ENCODE measurements at places on chromosomes 13 and 19. TPM values are rescaled to one million over a fixed set of nuclear protein-coding genes. Genes with fewer than 3 reads are reported as not detected.
A peak's percentile ranks its signal among the peaks of the same experiment; 100 is the strongest.

GRCh38 chr19:14661372-14661924, 13.2 kb downstream of the ADGRE3 start:
- H3K27ac ChIP-seq = no peak overlapping the region
- H3K27me3 ChIP-seq = no peaks in the 10 kb centered on the region
- H3K36me3 ChIP-seq = no peaks in the 10 kb centered on the region
- H3K4me1 ChIP-seq = no peaks in the 10 kb centered on the region
- H3K4me3 ChIP-seq = no peak overlapping the region

DNA sequence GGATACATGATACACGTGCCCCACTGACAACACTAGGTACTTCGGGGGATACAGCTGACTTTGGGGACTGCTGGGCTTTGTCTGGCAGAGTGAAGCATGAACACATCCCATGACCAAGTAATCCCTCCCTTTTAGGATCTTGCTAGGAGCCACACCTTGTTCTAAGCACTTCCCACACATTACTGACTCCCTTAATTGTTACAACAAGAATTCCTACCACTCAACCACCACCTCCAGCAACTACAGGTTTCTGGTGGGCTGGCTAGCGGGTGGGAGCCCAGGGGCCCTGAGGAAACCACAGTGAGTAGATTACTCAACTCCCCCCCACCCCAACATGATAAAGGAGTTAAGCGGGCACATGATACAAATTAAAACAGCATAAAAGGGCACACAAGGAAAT, 7.2 kb upstream of the SLC35E1 start:
- DNase-seq = no peak
- peaks cover 18% of the 10 kb centered on the region for H3K36me3 ChIP-seq
- no peak overlapping the region for H3K4me3 ChIP-seq
- peaks cover 9% of the 10 kb centered on the region for H3K4me1 ChIP-seq
- no peaks in the 10 kb centered on the region for H3K27me3 ChIP-seq
- H3K27ac ChIP-seq = no peak overlapping the region

- no peak for DNase-seq
- no peaks in the 10 kb centered on the region for H3K36me3 ChIP-seq
- no peak overlapping the region for H3K27ac ChIP-seq
- no peak overlapping the region for H3K4me3 ChIP-seq
Measured at GRCh38 chr19:1841209-1841924, 6.9 kb downstream of the REXO1 start.

- peak; percentile 77 for DNase-seq
- no peak within 1 kb of the TSS for H3K27ac ChIP-seq
- H3K4me3 ChIP-seq = peak within 1 kb of the TSS; percentile 99
- peaks cover 7% of the 10 kb centered on the region for H3K36me3 ChIP-seq
- peaks cover 6% of the 10 kb centered on the region for H3K27me3 ChIP-seq
Measured at GRCh38 chr19:44643605-44644401, at the start of gene PVR. TSS of gene PVR (plus strand) at chr19:44643910. CDS start at chr19:44644097, 187 bp downstream.

DNA sequence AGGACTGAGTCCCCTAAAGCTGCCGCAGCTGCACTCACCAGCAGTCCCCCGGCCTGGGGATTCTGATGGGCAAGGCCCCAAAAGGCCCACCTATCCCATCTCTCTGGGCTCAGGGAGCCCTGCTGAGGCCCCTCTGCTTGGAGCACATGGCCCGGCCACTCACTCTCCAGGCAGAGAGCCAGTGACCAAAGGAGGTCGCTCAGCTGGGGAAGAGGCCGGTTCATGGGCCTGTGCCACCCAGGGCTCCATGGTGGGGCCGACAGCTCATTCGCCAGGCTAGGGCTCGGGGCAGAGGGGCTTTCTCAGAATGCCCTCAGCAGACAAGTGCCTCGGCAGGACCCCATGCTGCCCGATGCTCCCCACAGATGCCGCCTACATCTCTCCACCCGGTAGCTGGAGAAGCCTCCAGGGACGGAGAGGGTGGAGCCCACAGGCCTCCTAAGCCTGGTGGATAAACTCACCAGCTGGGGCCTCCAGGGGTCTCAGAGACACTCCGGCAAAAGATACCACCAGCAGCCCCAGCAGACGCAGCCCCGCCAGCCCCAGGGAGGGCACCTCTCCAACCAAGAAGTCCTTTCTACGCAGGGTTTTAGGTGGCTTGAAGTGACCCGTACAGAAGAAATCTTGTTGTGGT, 54.4 kb downstream of the MLLT1 start:
- no peak for DNase-seq
- no peaks in the 10 kb centered on the region for H3K27me3 ChIP-seq
- H3K4me3 ChIP-seq = no peak overlapping the region
- H3K36me3 ChIP-seq = peaks cover 27% of the 10 kb centered on the region

DNA sequence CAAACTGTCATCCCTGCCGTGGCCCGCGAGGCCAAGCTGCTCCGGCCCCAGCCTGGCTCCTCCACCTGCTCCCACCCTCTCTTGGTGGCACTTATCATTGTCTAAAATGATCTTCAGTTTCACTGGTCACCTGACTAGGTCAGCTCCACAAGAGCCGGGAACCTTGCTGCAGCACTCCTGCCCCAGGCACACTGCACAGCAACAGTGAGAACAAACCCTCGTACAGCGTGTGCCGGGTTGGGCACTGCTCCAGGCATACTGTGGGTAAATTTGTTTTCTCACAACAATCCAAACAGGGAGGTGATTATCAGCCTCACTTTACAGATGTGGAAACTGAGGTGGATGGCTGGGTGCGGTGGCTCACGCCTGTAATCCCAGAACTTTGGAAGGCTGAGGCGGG, 8.9 kb downstream of the DEDD2 start:
- H3K36me3 ChIP-seq = peaks cover 6% of the 10 kb centered on the region
- no peak overlapping the region for H3K4me3 ChIP-seq
- no peak overlapping the region for H3K27ac ChIP-seq
- DNase-seq = no peak
- H3K4me1 ChIP-seq = no peaks in the 10 kb centered on the region

GRCh38 chr13:35489050-35489449, 12.6 kb upstream of the MAB21L1 start:
- no peak for DNase-seq
- H3K4me1 ChIP-seq = no peaks in the 10 kb centered on the region
- H3K36me3 ChIP-seq = no peaks in the 10 kb centered on the region

GRCh38 chr19:4365341-4365740, 22.0 kb downstream of the MPND start:
- H3K27ac ChIP-seq = no peak overlapping the region
- H3K4me1 ChIP-seq = peaks cover 26% of the 10 kb centered on the region
- peaks cover 10% of the 10 kb centered on the region for H3K36me3 ChIP-seq
- peak; percentile 53 for DNase-seq
- H3K4me3 ChIP-seq = no peak overlapping the region

DNA sequence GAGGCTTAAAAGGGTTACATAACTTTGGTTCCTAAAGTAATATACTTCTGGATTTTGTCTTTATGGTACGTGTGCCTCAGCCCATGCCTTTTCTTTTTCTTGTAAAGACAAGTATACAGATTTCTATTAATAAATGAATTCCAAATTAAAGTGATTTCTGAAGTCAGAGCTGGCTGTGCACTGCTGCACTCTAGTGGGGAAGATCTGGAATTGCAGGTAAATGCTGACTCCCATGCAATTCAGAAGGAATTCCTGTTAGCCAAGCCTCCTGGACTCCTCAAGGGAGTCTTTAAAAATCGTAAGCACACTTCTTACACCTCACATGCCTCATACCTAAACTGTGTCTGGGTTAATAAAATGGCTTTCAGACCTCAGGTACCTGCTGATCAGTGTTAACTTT, 118.4 kb upstream of the SLC7A1 start:
- no peak overlapping the region for H3K27ac ChIP-seq
- no peaks in the 10 kb centered on the region for H3K4me1 ChIP-seq
- H3K4me3 ChIP-seq = no peak overlapping the region
- H3K27me3 ChIP-seq = no peaks in the 10 kb centered on the region
- no peaks in the 10 kb centered on the region for H3K36me3 ChIP-seq
- no peak for DNase-seq

- H3K27ac ChIP-seq = no peak overlapping the region
- peaks cover 8% of the 10 kb centered on the region for H3K4me1 ChIP-seq
- no peaks in the 10 kb centered on the region for H3K27me3 ChIP-seq
- no peaks in the 10 kb centered on the region for H3K36me3 ChIP-seq
- 0 out of 2 replicates have a peak overlapping the region, but pooled peaks have one; percentile 4 for H3K4me3 ChIP-seq
Measured at GRCh38 chr19:48867746-48868113, 687 bp downstream of the PLEKHA4 start.

- no peak for DNase-seq
- no peaks in the 10 kb centered on the region for H3K36me3 ChIP-seq
- no peak overlapping the region for H3K27ac ChIP-seq
- no peak overlapping the region for H3K4me3 ChIP-seq
- H3K4me1 ChIP-seq = no peaks in the 10 kb centered on the region
- H3K27me3 ChIP-seq = no peaks in the 10 kb centered on the region
Measured at GRCh38 chr19:2691951-2692350, 10.5 kb downstream of the GNG7 start.

DNA sequence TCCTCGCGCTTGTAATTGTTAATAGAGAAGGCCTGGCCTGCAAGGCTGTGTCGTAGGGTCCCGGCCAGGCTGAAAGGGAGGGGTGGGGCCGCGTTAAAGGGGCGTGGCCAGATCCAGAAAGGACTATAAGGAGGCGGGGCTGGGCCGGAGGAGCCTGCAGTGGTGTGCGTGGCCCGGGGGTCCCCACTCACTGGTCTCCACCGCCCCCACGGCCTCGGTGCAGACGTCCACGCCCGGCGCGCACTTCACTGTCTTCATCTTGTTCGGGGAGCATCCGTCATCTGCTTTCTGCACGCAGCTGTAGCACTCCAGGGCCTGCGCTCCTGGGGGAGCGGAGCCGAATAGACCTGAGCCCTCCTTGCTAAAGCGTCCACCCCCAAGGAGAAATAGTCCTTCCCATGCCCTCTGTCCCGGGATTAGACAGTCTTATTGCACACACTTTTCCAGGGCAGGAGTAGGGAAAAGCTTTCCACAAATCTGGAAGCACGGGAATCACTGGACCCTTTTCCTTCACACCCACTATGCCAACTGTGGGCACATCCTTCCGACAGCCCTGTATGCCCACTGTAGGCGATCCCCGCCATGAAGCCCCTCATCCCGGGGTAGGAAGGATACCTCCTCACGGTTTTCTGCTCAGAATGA, 1.2 kb downstream of the LYPD3 start:
- H3K4me3 ChIP-seq = peak overlapping the region; percentile 81
- peaks cover 25% of the 10 kb centered on the region for H3K27me3 ChIP-seq
- H3K36me3 ChIP-seq = no peaks in the 10 kb centered on the region
- DNase-seq = no peak

The CGB7 gene
- 1.2 TPM for total RNA-seq

The MCOLN1 gene
- 19.1 TPM for total RNA-seq

The SMIM44 gene
- not detected for total RNA-seq

The ZNF543 gene
- total RNA-seq = 9.0 TPM

The KLK12 gene
- not detected for total RNA-seq

The CEACAM4 gene
- total RNA-seq = not detected
